ENCODE measurements at places on chromosomes 13 and 19.

DNA sequence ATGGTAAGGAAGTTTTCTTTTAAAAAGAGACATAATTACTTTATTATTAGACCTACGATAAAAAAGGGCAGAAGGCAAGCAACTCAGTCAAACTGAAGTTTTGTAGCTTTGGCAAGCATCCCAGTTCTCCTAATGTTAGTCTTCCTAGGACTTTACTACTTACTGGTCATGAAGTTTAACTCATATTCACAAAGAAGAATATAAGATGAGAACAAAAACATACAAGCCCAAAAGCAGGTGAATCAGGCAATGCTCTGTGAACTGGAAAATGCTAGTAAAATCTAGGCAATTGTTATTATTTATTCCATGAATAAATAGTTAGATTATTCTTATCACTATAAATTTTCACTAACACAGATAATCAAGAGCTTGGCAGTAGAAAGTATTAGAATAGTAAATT lies 85.0 kb downstream of the MIPEP start:
- no peak for DNase-seq

- no peak for DNase-seq
These were observed 15.1 kb downstream of the GARRE1 start for GRCh38 chr19:34269489-34269888.

GRCh38 chr19:49361438-49362047 lies 673 bp downstream of the TEAD2 start:
- DNase-seq = no peak

GRCh38 chr19:3035542-3036118 lies 6.5 kb upstream of the TLE2 start:
- DNase-seq = peak; percentile 97

GRCh38 chr19:1136201-1136600 lies 32.4 kb downstream of the GPX4 start:
- DNase-seq = no peak

DNA sequence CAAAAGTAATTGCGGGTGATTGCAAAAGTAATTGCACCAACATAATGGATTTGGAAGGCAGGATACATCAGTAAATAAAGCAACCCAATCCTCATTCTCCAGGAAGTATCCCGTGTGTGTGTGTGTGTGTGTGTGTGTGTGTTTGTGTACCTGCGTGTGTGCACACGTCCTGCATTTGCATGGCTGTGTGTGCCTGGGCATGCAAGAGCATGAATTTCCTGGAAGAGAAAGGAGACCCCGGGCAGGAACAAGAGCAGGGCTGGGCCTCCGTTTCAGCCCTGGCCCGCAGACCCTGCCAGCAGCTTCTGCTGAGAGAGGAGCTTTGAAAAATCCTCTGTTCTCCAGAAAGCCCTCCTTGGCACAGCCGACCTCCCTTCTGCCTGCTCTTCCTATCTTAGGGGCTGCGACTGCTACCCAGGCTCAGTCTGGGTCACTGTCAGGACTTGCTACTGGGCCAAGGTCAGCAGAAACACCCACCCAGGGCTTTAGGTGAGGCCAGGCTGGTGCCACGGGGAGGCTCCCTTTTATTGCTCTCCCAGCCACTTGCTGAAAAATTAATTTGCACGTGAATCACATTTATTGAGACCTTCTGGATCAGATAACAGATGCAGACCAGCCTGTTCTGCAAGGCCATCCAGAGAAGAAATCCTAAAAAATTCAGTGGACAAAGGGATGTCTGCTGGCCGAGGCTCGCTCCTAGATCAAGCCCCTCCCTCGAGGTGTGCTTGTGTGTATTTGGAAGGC lies 258.3 kb downstream of the ZNF536 start:
- DNase-seq = no peak

DNA sequence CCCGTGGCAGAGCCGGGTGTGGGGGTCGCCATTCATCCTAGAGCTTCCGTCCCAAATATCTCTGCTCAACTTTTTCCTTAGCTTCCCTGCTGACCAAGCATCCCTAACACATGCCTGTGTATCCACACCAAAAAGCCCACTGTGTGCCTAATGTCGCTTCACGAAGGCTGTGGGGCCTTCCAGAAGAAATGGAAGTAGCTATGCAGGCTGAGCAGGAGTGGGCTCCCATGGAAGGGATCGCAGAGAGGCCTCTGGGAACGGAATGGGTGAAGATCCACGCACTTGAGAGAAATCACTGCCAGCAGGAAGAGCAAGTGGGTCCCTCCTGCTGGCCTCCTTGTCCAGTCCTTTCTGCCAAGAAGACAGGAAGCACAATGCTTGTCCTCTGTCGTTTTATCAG lies 136.0 kb downstream of the SOX1 start:
- DNase-seq = no peak

DNA sequence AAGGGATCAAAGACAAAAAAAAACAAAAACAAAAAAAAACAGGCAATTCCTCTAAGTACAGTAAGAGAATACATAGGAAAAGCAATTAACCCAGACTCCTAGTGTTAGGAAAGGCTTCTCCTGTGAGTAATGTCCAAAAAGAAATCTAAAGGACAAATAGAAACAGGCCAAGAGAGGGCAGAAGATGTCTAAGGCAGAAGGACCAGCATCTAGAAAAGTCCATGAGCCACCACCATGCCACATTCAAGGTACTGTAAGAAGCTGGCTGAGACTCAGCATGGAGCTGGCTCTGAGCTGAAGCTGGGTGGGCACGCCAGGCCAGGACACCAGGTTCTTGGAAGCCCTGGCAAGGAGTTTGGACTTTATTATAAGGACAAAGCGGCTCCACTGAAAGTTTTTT lies 118.1 kb upstream of the FRY start:
- no peak for DNase-seq

GRCh38 chr13:78589206-78589605 lies 14.1 kb downstream of the POU4F1 start:
- no peak for DNase-seq

DNA sequence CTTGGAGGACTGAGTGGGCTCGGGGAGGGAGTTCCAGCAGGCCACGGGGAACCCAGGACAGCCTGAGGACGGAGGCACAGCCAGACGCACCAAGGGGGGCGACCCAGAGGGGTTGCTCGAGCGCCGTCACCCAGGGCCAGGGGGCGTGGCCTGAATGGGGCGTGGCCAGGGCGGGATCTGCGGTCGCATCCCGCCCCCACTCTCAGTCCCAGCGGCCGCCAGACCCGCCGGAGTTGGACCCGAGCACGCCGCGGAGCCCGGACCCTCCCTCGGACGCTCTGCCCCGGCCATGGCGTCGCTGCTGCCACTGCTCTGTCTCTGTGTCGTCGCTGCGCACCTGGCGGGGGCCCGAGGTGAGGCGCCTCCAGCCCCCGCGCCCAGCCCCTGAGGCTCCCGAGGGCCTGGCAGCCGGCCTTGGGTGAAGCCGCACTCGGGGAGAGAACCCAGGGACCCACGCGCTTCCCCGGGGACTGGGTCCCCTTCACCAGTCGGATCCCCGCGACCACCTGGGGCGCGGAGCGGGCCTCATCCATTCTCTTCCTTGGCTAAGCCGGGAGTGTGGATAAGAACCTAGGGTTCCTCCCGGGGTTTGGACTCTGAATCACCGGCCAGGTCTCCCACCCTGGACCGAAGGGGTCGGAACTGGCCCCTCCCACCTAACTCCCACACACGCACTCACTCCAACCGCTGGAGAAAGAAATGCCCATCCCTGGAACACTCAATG lies at the start of gene CILP2:
CILP2 (plus strand) TSS at position 205 of the 724 bp plus-strand sequence; CDS start at position 290, 85 bp downstream.
- no peak for DNase-seq

DNA sequence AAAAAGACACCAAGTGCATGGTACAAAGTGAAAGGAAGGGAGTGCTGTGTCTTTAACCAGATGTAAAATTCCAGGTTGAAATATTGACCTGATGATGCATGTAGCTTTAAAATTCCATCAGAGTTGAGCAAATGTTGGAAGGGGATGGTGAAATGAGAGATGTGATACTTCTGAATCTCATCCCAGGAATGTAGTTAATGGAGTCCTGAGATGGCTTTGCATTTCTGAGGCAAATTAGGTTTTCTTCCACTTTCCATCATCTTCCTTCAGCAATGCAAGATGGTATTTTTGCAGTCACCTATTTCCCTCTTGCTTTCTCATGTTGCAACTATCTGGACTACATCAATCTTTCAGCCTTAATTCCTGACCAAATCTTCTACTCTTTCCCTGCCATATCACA lies 194.1 kb upstream of the MIR17HG start:
- no peak for DNase-seq

- no peak for DNase-seq
These were observed 25.5 kb downstream of the DCLK1 start for GRCh38 chr13:36105726-36106125.

DNA sequence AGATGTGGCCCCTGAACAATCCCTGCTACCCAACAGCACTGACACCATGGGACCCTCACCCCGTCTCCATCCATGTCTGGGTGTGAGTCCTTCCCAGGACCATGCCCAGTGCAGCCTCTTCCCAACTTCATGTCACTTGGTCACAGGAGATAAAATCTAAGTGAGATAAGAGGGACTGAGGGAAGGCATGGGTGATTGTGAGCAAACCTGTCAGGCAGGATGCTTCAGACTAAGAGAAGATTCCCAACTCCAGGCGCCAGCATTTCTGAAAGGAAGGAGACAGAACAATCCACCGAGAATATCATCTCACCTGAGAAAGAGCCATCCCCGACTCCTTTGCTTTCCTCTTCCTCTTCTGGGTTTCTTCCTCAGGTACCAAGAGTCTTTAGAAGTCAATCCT lies 7.5 kb downstream of the ZNF320 start:
- DNase-seq = no peak

- no peak for DNase-seq
These were observed at the start of gene PLK5 for GRCh38 chr19:1523412-1524286. Gene PLK5 (plus strand): TSS chr19:1524077. CDS start chr19:1526997, 2,920 bp downstream.

DNA sequence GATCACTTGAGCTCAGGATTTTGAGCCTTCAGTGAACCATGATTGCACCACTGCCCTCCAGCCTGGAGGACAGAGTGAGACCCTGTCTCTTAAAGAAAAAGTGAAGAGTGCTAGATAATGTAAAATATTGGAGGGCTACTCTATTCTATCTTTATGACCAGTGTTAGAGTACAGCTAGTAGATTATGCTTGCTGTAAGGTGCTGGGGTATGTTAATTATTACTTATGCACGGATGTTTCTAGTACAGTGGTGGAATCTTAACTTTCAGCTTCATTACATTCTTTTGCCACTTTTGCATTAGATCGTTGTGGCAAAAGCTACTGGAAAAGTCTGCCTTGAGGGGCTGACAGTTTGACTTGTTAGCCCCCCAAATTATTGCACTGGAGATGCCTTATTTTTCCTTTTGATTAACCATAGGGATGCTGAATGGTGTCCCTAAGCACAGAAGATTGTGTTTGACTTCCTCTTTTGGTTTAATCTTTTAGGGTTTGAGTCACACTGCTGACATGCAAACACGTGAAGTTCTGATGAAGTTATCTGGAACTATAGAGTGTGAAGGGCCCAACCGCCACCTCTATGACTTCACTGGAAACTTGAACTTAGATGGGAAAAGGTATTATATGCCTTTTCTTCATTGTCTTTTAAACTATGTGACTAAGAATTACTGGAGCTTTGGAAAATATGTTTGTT lies 169.8 kb downstream of the ATP8A2 start:
- no peak for DNase-seq

DNA sequence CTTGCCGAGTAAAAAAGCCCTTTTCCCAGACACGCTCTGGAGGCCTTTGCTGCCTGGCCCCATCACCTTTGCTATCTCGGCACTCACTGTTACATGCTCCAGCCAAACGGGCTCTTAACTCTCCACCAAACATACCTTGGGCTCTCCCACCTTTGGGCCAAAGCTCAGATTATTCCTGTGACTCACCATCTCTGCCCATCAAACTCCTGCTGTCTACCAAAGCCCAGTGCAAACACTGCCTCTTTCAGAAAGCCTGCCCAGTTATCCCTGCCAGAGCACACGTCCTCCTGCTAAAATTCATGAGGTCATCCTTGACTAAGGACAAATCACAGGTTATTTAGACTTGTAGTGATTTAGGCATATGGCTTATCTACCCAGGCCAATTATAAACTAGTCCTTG lies 48.1 kb upstream of the SERPINE3 start:
- DNase-seq = no peak

GRCh38 chr13:20891034-20891433 lies 11.5 kb downstream of the XPO4 start:
- no peak for DNase-seq

DNA sequence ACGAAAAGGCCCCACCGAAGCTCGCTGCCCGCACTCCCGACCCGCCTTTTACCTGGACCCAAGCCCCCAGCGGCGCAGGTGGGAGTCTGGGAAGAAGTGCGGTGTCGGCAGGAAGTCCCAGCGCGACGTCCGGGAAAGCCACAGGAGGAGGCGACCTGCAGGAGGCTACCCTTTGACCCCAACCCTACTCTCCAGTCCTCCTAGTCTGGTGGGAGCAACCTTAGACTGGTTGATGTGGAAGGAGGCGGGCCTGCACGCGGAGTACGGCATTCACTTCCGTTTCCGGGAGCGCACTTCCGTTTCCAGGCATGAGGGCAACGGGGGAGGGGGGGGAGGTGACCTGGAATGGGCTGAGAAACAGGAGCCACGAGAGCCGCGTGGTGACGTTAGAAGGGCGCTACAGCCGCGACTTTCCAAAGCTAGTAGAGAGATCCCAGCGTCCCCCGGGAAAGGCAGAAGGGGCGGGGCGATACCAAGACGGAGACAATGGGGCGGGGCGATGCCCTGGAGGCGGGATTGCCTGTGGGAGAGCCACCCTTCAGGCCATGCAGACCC lies 28.5 kb downstream of the ZNF266 start:
- DNase-seq = peak; percentile 56

GRCh38 chr19:38095411-38096308 lies 128.4 kb downstream of the DPF1 start:
- DNase-seq = peak; percentile 47

- no peak for DNase-seq
These were observed 7.8 kb downstream of the ZSCAN5B start for GRCh38 chr19:56189785-56190184.

GRCh38 chr19:48568345-48568886 lies 16.4 kb downstream of the SULT2B1 start:
- peak; percentile 6 for DNase-seq

DNA sequence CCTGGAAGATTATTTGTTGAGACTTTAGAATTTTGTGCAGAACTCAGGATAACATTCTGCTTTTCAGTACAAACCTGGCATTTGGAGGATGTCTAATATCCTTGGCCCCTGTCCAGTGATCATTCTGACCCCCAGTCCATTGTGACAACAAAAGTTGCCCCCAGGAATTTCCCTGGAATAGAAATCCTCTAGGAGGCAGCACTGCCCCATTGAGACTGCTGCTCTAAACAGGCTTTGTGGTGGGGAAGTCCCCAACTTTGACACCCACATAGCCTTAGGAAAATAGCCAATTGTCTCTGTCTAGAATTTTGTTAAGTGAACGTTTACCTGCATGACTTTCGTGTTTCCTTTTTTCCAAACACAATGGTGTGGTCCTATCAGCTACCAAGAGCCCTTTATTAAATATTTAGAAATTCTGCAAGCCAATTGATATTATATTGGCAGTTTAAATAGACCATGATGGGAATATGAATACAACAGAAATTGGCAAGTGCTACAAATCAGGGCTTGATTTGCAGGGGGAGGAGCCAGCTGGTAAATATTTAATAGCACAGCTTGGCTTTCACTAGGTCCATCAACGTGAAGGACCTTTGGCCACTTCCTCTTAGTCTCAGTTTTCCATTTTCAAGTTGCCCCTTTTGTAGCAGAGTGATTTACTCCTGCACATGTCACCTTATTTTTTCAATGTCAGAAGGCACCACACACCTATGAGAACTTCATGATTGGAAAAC lies 451.7 kb downstream of the EFNB2 start:
- DNase-seq = peak; percentile 58

GRCh38 chr13:35992964-35993363 lies 138.2 kb downstream of the DCLK1 start:
- DNase-seq = no peak

- DNase-seq = no peak
These were observed 6.9 kb upstream of the CBY2 start for GRCh38 chr13:45695198-45695730.
